ENCODE measurements at places on chromosomes 3 and 15.

DNA sequence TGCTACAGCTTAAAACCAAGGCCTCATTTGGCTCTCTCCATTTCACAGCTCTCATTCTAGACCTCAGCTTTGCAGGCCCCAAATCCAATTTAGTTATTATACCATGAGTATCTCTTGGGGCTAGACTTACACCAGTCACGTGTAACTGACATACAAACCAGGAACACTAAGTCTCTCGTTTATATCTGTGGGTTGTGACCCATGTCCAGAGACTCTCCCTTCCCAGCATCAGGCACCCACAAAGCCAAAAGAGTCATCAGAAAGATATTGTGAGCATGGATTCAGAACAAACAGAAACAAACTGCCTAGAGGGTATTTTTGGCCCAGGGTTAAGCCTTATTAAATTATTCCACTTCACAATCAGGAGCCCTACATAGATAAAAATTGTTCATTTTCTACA is 5.6 kb upstream of the CCDC13 start:
- no peak for DNase-seq

- no peak for DNase-seq
Observed at GRCh38 chr3:38477839-38478450, 18.2 kb upstream of the EXOG start.

DNA sequence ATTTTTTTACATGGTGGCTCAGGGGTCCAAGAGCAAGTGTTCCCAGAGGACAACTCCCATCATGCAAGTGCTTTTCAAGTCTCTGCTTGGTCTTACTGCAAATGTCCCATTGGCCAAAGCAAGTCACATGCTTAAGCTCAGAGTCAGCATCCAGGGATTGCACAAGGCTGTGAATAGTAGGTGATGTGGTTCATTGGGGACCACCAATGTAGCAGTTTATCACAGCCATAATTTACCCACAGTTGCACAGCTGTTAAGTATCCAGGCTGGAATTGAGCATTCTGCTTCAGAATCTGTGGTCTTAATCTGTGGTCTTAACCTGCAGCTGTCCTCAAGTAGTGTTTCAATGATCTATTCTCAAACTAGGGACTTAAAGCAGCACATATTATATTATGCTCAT is 71.4 kb upstream of the PLCL2 start:
- DNase-seq, result no peak

GRCh38 chr3:140145528-140145927 is 210.5 kb downstream of the CLSTN2 start:
- no peak for DNase-seq

DNA sequence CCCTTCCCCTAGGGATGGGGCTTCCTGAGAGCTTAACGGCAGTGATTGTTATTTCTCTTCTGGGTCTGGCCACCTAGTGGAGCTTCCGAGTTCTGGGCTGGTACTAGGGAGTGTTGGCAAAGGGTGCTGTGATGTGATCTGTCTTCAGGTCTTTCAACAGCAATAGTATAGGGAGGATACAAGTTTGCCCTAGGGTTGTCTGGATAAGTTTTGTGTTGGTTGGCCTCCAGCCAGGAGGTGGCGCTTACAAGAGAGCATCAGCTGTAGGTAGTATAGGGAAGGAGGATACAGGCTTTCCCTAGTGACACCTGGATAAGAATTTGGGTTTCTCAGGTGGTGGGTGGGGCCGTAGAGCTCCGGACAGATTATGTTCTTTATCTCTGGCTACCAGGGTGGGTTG is 19.2 kb upstream of the CPOX start:
- DNase-seq, result no peak

GRCh38 chr3:186640929-186641328 is 730 bp downstream of the FETUB start:
- no peak for DNase-seq

- DNase-seq, result no peak
Observed at GRCh38 chr15:41423979-41424659, 7.2 kb downstream of the RTF1 start.

DNA sequence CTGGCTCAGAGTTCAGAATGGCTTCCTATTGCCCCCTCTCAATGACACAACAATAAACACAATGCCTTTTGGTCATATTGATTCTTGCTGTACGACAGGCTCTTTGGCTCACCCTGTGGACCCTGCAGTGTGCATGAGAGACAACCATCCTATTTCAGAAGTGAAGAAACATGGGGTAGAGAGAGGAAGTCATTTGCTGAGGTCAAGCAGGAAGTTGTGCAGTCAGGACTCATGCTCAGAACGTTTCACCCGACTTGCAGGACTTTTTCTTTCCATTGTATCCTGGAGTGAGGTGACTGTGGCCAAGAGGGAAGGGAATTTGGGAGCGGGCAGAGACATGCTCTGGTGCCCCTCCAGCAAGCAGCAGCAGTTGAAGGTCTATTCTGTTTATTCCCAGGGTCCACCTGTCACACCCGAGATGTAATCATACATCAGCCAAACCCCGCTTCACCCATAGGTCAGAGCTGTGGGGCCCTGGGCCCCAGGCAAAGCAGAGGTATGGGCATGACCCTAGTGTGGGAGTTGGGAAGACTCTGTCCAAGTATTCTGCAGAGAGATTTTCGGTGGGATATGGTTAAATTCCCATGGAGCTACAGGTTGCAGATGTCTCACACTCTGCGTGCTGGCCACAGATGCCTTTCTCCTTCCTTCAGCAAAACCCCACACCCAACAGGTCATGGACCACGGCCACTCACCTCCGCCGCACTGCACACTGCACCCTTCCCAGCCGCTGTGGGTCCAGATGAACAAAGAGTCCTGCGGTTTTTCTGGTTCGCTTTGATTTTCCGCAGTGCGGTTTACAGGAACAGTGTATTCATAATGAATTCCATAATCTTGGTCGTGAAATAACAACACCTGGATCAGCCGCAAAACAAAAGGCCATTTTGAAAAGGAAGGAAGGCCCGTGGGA is 290.6 kb downstream of the ADAMTS17 start:
- no peak for DNase-seq

DNA sequence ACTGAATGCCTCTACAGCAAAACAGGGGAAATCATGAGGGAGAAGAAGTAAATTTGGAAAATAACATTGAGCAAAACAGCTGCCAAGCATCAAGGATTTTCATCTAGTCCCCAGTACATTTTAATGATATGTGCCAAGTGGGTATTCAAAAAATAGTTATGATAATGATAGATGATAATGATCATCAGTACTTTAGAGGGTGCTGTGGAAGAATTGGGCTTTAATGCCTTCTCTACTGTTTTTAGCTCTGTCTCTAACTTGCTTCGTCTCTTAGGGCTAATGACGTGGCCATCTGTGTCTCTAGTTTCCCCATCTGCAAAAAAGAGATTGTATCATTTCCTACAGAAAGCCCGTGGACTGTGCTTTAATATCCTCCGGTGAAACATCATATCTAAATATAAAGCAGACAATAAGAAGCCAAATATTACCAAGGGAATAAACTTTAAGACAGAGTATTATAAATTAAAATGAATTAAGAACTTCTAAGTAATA is 10.2 kb upstream of the FSIP1 start:
- no peak for DNase-seq

DNA sequence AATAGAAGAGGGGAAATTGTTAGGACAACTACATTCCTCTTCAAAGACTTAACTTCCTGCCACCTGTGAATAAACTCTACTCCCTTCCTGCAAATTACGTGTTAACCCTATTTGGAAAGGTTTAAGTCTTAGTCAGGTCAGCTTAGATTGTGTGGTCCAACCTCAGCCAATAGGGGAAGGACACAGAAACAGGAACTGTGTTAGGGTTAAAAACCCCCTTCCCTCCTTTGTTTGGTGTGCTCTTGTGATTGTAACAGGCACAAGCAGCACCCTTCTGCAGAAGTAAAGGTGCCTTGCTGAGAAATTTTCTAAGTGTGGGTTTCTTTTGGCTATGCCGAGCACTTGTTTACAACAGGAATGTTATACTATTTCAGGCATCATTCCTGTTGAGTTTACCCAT is 45.0 kb upstream of the FSTL1 start:
- DNase-seq, result no peak

DNA sequence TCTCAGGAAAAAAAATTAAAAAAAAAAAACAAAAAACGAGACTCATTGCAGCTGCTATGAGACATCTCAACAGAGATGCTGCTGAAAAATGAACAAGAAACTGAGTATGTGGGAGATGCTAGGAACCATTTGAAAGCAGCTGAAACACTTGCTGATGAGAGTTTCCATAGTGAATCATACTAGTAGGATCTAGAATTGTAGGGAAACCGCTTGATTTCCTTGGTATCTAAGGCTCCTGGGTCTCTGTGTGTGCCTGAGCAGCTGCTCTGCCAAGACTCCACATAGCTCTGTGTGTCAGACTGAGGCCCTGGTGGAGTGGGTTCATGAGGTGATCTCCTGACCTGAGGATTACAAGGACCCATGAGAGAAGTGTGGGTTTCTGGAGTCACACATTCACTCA is 313.4 kb upstream of the NECTIN3 start:
- no peak for DNase-seq

DNA sequence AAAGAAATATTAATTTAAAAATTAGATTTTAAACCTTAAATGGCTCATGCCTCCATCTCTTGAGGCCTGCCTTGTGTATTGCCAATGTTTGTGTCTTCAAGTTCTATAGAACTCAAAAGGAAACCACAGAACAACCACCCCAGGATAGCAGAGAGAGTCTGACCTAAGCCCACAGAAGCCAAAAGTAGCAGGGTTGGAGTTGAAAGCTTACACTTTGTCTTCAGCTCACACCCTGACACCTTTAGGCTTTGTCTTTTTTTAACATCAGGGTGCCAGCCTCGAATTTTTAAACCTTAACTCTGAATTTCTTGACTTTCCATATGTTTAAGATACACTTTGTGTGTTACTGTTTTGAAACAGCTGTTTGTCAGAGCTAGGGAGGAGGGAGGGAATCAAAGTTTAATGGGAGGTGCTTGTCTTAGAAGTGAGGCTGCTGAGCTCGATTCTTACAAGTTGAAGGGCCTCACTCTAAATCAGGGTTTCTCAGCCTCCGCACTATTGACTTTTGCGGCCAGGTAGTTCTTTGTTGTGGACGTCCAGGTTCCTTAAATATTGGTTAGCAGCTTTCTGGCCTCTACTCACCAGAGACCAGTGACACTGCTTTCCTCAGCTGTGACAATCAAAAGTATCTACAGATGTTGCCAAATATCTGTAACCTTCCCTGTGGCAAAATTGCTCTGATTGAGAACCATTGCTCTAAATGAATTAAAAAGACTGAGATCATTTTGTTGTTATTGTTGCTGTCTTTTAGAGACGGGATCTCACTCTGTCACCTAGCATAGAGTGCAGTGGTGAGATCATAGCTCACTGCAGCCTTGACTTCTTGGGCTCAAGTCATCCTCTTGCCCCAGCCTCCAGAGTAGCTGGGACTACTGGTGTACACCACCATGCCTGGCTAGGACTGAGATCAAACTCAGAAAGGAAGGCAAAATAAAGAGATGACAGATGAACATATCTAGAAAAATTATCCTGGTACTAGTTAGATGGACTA is 139.2 kb upstream of the EOMES start:
- no peak for DNase-seq

- DNase-seq, result no peak
Observed at GRCh38 chr15:60370869-60371136, 27.0 kb downstream of the ANXA2 start.

GRCh38 chr3:13019243-13020095 is 53.8 kb downstream of the IQSEC1 start:
- no peak for DNase-seq

GRCh38 chr3:44337248-44337785 is 1.2 kb upstream of the TCAIM start:
- DNase-seq, result no peak

Measured in left renal pelvis (tissue), 4 donors.